ENCODE measurements at places on chromosomes 11 and 22.

DNA sequence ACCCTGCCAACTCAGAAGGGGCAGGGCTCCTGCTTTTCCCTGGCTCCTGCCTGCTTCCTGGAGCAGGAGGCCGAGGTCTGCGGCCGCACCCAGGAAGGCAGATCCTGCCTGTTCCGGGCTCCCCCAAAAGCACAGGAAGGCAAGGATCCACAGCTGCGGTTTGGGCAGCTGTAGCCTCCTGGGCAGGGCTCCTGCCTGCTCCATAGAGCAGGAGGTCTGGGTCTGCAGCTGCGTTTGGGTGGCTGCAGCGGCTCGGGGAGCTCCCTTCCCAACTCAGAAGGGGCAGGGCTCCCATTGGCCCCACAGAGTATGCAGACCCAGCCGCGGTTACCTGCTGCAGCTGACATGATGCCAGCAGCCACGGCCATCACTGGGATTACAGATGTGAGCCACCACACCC is 5.5 kb downstream of the UPK2 start:
- no peak for DNase-seq

DNA sequence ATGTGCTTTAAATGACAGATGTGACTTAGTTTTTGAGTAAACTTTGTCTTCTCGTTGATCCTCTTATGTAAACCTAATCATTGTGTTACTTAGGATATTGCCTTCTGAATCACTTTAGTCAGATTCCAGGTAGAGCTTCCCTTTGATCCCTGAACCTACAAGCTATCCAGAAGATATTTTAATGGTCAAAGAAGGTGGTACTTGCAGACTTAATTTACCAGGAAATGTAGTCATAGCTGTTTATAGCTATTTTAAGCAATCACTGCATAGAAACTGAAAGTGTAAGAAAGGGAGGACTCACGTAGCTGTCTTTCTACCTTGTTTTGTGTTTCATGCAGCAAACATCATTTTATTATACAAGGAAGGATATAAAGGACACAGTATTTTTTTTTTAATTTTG is 189.5 kb downstream of the DDX10 start:
- DNase-seq: no peak

DNA sequence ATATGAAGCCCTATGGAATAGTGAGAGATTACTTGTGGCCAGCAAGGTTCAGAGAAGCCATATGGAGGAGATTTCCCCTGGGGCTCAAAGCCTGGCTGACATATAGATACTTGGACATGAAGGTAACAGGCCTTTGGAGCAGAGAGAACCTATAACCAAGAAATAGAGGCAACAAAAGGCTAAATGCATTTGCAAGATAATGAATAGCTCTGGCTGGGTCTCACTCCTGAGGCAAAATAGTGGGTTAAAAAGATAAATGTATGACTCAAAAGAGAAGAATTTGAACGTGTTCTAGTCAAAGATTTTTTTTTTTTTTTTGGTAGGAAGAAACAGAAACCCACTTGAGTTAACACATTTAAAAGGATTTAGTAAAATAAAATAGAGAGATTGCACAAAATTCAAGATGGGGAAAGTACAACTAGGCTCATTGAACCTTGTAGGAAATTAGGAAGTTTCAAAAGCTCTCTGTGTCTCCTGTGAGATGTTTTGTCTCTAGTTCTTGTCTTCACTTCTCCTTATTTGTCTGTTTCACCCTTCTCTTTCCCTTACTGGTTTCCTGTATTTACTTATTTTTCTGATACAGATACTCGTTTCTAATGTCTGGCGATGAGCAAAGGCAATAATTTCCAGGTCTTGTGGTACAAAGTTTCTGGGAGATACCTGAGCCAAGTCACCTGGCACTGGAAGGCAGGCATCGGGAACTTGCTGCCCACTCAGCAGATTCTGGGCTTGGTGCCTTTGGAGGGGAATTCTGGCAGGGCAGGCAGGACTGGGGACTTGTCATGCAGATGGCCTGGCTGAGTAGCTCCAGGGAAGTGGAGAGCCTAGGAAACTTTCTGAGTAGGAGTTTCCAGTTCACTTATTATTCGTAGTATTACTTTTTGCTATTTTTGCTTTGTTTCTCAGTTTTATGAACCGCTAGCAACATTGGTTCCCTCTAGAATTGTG is 49.2 kb upstream of the SESN3 start:
- DNase-seq: no peak

DNA sequence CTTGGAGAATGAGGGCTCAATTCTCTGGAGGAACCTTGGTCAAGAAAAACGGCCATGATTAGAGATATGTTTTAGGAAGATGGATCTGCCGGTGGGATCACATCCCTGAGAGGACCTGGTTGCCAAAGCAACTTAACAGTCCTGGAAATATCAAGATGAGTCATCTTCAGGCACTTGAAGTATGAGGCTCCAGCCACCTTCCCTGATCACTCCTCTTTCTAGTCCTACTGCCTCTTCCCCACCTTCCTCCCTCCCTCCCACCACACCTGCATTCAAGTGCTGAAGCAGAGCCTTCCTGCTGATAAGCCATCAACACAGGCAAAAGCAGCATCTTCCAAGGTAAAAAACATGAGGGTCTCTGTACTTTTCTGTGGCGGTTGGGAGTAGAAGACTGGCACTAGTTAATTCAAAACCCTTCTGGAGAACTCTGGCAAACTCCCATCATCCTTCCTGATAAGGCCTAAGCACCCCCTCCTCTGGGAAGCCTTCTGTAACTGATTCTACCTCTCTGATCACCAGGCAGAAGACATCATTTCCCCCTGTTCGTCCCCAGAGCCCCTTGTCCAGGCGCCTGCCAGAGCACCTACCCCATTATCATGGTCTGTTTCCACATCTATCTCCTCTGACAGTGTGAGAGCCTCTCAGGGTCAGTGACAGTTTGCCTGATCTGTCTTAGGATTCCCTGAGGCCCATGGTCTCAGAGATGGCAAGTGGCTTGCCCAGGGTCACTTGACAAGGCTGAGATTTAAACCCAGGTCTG is 79.8 kb downstream of the CLPB start:
- DNase-seq: no peak

DNA sequence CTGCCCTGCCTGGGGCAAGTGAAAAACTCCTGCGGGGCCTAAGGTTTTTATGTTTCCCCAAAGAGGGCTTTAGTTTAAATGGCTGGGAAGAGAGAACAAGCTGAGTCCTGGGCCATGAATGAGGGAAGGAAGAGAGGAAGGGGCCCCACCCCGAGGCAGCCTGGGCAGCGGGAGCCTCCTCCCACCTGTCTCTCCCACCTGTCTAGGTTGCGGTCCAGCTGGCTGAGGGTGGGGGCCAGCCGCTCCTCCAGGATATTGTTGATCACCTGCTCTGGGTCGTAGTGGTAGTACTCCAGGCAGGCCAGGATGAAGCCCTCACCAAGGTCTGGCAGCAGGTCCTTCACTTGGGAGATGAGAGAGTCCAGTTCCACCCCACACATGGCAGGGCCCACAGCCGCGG is 34.6 kb downstream of the UQCR10 start:
- no peak for DNase-seq

DNA sequence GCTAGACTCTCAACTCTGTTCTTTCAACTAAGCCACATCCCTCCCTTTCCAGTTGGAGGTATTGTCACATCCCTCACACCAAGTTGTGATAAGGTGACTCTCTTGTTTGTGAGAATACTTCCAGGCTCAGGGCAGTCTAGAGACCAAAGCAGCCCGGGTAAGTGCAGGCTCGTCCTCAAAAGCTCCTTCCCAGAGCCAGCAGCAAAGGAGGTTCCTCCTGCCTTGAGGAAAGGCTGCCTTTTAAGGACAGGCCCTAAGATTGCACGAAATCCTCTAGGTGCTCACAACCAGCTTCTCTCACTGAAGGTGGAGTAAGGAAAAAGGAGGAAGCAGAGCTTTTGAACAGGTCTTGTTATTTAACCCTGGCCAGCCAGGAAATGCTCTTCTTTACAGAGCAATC is 53.4 kb downstream of the SMCO4 start:
- no peak for DNase-seq

DNA sequence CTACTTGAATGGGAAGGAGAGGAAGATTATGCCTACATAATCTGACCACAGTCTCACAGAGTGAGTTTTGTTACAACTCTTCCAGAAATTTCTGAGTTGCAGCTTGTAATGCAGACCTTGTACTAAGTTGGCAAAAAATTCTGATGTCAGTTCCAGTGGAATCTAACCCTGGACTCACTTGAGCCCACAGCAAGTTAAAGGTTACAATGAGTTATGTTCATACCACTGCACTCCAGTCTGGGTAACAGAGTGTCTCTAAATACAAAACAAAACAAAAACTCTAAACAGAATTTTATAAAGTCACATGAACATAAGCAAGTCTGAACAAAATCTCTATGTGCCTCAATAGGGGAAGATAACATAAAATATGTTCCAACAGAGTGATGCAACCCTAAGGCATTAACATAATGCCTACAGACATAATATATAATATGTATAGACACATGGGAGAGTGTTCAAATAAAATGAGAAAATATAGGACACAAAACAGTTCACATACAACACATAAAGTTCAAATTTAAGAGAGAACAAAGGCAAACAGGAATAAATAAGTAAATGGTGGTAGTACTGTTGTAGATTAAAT is 1.1 kb downstream of the GLYAT start:
- no peak for DNase-seq

GRCh38 chr11:655036-655726 is 18.1 kb downstream of the DRD4 start:
- DNase-seq: no peak

DNA sequence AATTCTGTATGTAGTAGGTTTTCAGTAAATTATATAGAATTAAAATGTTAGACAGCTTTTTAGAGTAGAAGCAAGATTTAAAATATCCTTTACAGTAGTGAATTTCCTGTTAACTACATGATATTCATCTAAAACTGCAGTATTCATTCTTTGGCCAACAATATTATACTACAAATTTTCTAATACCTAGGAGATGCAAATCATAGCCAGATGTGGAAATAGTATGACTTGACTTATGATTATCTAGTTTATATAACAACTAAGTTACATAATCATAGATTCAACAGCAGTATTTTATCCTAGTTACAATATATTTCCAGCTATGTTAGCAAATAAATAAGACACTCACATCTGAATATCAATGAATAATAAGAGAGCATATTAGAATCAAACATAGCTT is 163.2 kb downstream of the MSANTD4 start:
- DNase-seq: no peak

- no peak for DNase-seq
Measured at GRCh38 chr11:63814383-63814736, 1.1 kb downstream of the SPINDOC start.

DNA sequence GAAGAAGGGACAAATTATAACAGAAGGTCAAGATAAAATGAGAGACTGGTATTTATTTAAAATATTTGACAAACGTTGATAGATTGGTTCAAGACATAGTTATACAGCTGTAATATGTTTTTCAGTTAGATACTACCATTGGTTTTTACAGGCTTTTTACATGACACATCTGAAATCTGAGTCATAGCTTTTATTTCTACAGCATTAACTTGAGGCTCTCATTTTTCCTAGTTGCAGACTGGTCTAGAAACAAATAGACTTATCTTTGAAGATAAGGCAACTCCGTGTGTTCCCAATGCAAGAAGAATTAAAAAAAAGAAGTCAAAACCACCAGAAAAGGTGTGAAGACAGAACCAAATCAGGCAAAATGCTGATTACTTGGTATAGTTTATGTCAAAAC is 31.3 kb downstream of the CEP57 start:
- no peak for DNase-seq

GRCh38 chr22:47173535-47174021 is 411.1 kb downstream of the TBC1D22A start:
- DNase-seq: no peak

GRCh38 chr22:37275622-37276021 is 6.7 kb upstream of the CYTH4 start:
- no peak for DNase-seq

DNA sequence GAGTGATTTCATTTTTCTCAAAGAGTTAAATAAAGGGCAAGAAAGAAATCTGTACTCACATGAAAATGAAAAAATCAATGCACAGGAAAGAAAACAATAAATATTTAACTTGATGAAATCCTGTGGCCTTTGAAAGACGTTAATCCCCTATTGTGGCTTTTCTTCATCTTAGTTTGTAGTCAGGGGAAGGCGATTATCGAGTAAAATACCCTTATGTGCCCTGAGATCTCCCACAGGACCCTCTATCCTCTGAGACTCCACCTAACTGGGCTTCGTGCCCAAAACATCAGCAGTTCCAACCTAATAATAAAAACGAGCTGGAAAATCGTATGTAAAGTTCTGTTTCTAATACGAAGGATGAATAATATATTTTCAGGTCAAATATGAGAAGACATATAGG is 208.2 kb upstream of the ZC3H12C start:
- no peak for DNase-seq

GRCh38 chr11:65488273-65489034 is 10.4 kb upstream of the MALAT1 start:
- DNase-seq: no peak

- DNase-seq: no peak
Measured at GRCh38 chr11:32109138-32109537, 18.3 kb downstream of the RCN1 start.

DNA sequence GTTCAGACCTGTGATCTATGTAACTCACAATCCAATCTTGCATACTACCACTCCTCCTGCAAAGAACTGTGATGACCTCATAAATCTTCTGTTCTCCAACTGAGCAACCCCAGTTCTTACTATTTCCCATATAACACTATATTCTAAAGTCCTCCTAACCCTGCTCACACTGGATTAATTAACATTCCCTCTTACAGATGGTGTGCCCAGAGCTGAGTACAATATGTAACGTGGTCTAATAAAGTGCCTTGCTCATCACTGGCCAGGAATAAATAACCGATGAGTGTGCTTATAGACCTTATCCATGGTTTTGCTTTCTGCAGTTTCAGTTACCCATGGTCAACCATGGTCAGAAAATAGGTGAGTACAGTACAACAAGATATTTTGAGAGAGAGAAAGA is 28.6 kb downstream of the PRCP start:
- no peak for DNase-seq

- DNase-seq: no peak
Measured at GRCh38 chr11:100740440-100740839, 53.4 kb downstream of the ARHGAP42 start.

GRCh38 chr11:75208446-75208845 is 32.1 kb upstream of the TPBGL start:
- DNase-seq: no peak

- DNase-seq: no peak
Measured at GRCh38 chr11:65516135-65516968, 8.5 kb upstream of the SCYL1 start.

GRCh38 chr11:4453118-4453517 is 4.0 kb downstream of the OR52K2 start:
- no peak for DNase-seq

GRCh38 chr11:114058026-114058706 is 1.3 kb upstream of the ZBTB16 start:
- no peak for DNase-seq
